ENCODE measurements at places on chromosomes 1 and 21.

GRCh38 chr1:241637604-241638003 lies 2.6 kb downstream of the CHML start:
- H3K36me3 ChIP-seq, result no peaks in the 10 kb centered on the region
- no peak for DNase-seq
- H3K27ac ChIP-seq, result no peak overlapping the region
- H3K27me3 ChIP-seq, result no peaks in the 10 kb centered on the region
- peaks cover 6% of the 10 kb centered on the region for H3K4me1 ChIP-seq

GRCh38 chr1:47401761-47402160 lies 14.3 kb upstream of the FOXE3 start:
- H3K36me3 ChIP-seq, result no peaks in the 10 kb centered on the region
- H3K4me1 ChIP-seq, result no peaks in the 10 kb centered on the region
- no peak overlapping the region for H3K4me3 ChIP-seq

- no peaks in the 10 kb centered on the region for H3K36me3 ChIP-seq
- peaks cover 3% of the 10 kb centered on the region for H3K4me1 ChIP-seq
- no peak overlapping the region for H3K4me3 ChIP-seq
These were observed 27.9 kb downstream of the DIP2A start for GRCh38 chr21:46486481-46487126.

- DNase-seq, result no peak
- H3K4me3 ChIP-seq, result no peak overlapping the region
- H3K27me3 ChIP-seq, result no peaks in the 10 kb centered on the region
- no peak overlapping the region for H3K27ac ChIP-seq
- H3K4me1 ChIP-seq, result no peaks in the 10 kb centered on the region
- no peaks in the 10 kb centered on the region for H3K36me3 ChIP-seq
These were observed 2.2 kb downstream of the LAPTM5 start for GRCh38 chr1:30755334-30755733.

- DNase-seq, result no peak
- H3K36me3 ChIP-seq, result no peaks in the 10 kb centered on the region
- no peak overlapping the region for H3K27ac ChIP-seq
- H3K4me3 ChIP-seq, result no peak overlapping the region
- H3K4me1 ChIP-seq, result peaks cover 5% of the 10 kb centered on the region
These were observed 24.2 kb downstream of the CEP170 start for GRCh38 chr1:243230914-243231313.

All from ovary (tissue), 10 donors.